ENCODE measurements at places on chromosomes 11 and 22. TPM values are rescaled to one million over a fixed set of nuclear protein-coding genes. Genes with fewer than 3 reads are reported as not detected.

The CRYBB1 gene
- total RNA-seq: 0.91 TPM

The MAP6 gene
- 6.3 TPM for total RNA-seq

The PIWIL4 gene
- 2.0 TPM for total RNA-seq

The PLAAT5 gene
- total RNA-seq: 4.3 TPM

The SPINDOC gene
- 16.8 TPM for total RNA-seq

The OR51B5 gene
- not detected for total RNA-seq

The KRTAP5-1 gene
- total RNA-seq: not detected

The CD81 gene
- total RNA-seq: 679 TPM

The KDM4E gene
- total RNA-seq: not detected

The PRR33 gene
- total RNA-seq: 0.82 TPM

DNA sequence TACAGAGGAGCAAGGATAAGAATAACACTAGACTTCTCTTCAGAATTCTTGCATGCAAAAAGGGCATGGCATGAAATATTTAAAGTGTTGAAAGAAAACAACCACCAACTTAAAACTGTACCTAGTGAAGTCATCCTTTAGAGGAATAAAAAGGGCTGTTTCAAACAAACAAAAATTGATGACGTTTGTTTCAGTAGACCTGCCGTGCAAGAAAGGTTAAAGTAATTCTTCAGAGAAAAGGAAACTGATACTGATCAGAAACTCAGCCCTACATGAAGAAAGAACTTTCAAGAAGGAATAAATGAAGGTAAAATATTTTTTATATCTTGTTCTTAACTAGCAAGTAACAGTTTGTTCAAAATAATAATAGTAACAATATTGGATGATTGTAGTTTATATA is 27.5 kb downstream of the MRGPRX2 start:
- no peak for DNase-seq

- DNase-seq: peak; percentile 47
Observed at GRCh38 chr22:47534804-47535410, 772.5 kb downstream of the TBC1D22A start.

GRCh38 chr11:75664389-75664788 is 4.4 kb downstream of the MAP6 start:
- no peak for DNase-seq

DNA sequence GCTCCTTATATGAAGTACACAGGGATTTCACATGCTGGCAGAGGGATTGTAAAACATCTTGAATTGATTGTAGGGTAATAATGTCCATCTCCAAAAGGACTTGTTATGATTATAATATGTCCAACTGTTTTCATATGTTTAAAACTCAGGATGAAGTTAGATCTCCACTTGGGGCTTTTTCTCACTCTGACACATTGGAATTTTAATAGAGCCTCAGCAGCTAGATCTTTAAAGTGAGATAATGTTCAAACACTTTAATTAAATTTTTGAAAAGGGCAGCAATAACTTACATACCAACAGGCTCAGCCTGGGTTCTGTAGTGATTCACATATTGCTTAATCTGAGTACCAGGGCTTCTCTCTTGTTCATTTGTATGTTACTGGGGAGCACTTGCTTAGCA is 152.1 kb downstream of the NELL1 start:
- DNase-seq: no peak

GRCh38 chr22:35133702-35134380 is 67.9 kb downstream of the ISX start:
- DNase-seq: no peak

GRCh38 chr11:64124147-64124546 is 41.8 kb downstream of the MACROD1 start:
- peak; percentile 32 for DNase-seq

- DNase-seq: no peak
Observed at GRCh38 chr11:76801225-76801624, 18.1 kb downstream of the TSKU start.

- peak; percentile 74 for DNase-seq
Observed at GRCh38 chr22:27212617-27213177, 555.3 kb downstream of the MIAT start.

DNA sequence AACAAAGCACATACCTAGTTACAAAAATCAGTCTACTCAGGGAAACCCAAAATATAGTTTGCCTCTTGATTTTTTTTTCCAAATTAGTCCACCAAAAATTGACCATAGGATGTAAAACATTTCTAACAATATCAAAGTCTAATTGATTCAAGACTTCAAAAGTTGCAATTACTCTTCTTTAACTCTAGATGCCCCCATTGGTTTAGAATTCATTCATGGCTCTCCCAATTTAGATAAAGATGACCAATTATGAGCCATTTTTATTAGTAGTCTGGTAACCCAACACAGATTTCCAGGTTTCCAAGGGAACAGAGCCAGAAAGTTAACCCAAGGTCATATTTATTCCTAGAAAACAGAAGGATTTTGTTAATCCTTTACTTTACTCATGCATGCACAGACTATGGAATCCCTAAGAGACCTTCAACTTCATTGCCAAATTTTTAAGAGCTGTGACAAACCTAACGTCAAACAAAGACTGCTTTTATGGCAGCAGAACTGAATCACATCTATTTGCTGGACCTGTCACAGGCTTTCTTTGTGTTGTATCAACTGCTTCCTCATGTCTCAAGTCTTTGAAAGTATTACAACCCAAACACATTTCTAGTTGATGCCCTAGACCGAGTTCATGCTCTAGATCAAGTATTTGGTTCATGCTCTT is 55.3 kb downstream of the C22orf42 start:
- DNase-seq: no peak

GRCh38 chr11:130462101-130462885 is 13.8 kb downstream of the ADAMTS15 start:
- DNase-seq: peak; percentile 51

- DNase-seq: no peak
Observed at GRCh38 chr11:133122256-133122655, 410.0 kb downstream of the OPCML start.

GRCh38 chr11:18056561-18057181 is 10.6 kb upstream of the TPH1 start:
- DNase-seq: no peak

DNA sequence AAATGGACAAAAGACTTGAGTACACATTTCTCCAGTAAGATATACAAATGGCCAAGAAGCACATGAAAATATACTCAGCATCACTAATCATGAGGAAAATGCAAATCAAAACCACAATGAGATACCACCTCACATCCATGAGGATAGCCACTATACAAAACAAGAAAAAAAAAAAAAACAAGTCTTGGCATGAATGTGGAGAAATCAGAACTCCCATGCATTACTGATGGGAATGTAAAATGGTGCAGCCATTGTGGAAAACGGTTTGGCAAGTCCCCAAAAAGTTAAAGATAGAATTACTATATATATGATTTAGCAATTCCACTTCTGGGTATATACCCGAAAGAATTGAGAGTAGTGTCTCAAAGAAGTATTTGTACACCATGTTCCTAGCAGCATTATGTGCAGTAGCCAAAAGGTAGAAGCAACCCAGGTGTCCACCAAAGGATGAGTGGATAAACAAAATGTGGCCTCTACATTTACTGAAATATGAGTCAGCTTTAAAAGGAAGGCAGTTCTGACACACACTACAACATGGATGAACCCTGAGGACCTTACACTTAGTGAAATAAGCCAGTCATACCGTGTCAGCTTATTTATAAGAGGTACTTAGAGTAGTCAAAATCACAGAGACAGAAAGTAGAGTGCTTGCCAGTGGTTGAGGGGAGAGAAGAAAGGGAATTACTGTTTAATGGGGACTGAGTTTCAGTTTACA is 146.3 kb downstream of the WNT7B start:
- no peak for DNase-seq

DNA sequence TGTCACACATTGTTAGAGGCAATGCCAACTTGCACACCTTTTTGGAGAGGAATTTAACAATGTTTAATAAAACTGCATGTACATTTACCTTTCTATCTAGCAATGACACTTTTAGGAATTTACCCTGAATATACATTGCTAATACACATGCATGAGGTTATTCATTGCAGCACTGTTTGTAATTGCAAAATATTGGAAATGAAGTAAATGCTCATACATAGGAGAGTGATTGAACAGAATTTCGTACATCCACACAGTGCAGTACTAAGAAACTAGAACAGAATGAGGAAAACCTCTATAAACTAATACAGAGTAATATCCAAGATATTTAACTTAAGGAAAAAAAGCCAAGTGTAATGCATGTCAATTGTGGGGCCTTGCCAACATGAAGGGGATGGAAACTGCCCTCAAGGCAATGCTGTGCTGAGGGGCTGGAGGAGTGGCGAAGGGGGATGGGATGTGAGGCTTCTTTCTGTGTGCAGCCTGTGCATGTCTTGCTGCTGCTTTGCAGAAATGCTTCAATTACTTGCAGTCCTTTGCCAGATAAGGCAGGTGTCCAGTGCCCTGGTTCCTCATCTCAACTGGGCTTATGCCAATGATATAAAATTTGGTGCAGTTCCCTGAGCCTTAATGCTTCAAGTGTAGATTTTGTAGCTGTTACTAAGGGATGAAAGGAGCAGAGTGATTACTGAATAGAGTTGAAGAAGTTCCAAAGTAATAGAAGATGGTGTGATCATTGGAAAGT is 96.1 kb downstream of the GRIA4 start:
- DNase-seq: no peak

- DNase-seq: no peak
Observed at GRCh38 chr11:47101406-47101805, 75.3 kb downstream of the ARFGAP2 start.

GRCh38 chr22:40628354-40629042 is 8.0 kb downstream of the MRTFA start:
- DNase-seq: peak; percentile 56

- no peak for DNase-seq
Observed at GRCh38 chr11:10823152-10823579, 14.4 kb upstream of the EIF4G2 start.

GRCh38 chr11:75352588-75353206 is 1.2 kb upstream of the ARRB1 start:
- no peak for DNase-seq

DNA sequence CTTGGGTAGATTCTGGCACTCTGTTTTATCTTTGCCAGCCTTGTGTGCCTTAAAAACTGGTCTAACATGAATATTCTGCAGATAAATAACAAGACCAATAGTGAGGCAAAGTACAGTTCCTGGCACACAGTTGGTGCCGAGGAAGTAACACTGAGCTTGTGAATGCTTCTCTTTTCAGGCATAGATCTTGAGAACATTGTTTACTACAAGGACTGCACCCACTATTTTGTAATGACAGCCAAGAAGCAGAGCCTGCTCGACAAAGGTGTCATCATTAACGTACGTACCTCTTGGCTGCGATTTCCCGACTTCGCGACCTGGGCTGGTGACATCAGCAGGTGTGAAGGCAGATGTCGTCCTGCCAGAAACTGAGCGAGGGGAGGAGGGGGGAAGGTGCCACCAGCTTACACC is 105.7 kb downstream of the MICAL2 start:
- DNase-seq: no peak

DNA sequence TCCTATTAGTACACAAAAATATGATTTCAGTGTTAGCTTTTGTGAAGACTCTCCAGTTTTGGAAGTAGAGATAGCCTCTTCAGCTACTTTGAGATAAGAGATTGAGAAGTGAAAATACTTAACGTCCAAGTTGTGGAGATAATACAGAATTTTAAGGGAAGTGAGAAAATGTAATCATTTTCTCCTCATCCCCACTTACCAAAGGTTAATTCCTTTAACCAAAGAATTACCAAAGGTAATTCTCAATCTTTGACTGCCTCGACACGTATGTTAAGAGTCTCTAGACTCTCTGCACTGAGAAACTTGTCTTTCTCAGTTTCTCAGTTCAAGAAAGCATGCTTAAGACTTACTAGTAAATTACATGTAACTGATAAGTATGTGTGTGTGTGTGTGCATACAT is 15.3 kb downstream of the C11orf54 start:
- no peak for DNase-seq

DNA sequence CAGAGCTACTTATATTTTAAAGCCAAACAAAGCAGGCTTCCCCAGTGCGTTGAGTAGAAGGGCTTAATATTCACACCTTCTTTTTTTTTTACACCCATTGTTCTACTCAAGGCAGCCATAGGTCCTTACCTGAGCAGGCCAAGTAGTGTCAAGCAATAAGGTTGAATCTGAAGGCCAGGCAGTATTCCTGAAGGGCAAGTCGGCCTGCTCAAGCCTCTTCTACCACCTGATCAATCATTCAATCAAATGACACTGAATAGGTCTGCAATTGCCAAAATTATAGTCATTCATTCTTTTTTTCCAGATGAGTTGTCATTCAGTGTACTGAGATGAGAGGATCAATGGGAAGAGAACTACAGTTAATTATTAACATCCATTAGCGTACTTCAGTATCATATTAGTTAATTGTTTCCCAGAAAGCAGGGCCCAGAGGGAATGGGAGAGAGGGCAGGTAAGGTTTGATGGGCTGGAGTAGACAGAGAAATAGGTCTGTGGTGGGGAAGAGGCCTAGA is 11.9 kb upstream of the PPP2R1B start:
- no peak for DNase-seq

- DNase-seq: no peak
Observed at GRCh38 chr11:68896171-68896959, 7.3 kb downstream of the MRPL21 start.

- DNase-seq: peak; percentile 88
Observed at GRCh38 chr22:50304528-50305392, 2.7 kb downstream of the PLXNB2 start.

- no peak for DNase-seq
Observed at GRCh38 chr11:105070306-105070705, 25.2 kb upstream of the CARD16 start.

DNA sequence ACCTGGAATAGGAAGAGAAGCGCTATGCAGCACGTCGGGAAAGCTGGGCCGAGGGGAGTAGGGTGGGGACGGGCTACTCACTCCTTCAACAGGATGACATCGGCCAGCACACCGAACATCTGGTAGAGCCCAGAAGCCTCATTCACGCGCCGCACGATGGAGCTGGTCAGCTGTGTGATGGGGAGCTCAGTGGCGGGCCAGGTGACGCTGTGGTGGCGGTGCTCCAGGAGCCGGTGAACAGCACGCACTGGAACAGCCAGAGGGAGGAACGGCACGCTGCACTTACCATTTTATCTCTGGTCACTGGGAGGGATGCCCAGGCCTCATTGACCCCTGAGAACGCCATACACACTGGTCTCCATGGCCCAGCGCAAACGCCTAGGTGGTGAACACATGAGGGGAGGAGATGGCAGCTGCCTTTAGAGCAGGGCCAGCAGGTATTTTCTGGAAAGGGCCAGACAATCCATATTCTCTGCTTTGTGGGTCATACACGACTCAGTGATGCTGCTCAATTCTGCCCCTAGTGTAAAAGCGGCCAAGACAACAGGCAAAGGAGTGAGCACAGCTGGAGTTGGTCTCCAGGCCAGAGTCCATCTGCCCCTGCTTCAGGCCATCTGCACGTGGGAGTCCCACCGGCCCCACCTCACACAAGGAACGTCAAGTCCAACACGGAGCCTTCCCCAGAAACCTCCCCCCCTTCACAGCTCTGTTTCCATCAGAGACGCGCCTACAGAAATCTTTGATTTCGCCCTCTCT is 8.8 kb downstream of the FOXRED2 start:
- no peak for DNase-seq

DNA sequence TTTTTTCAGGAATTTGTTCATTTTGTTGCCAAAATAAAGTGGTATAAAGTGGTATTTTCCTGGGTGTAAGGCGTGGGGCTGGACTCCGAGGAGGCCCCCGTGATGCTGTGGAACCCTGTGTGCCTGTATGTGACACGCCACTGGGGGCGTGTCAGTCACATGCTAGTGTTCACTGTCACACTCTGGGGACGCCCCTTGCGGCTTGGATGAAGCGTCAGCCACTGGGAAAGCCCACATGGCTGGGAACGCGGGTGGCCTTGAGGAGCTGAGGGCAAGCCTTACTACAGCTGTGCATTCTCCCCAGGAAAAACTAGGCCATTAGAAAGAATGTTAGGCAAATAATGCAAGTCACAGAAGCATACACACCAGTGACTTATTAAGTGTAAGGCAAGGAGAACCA is 77.0 kb upstream of the SLC25A18 start:
- no peak for DNase-seq

GRCh38 chr22:46069521-46070214 is 80.7 kb upstream of the PPARA start:
- DNase-seq: peak; percentile 95
